NCI-H1694 (cell line): ENCODE measurements at places on chromosomes 7 and 10.

DNA sequence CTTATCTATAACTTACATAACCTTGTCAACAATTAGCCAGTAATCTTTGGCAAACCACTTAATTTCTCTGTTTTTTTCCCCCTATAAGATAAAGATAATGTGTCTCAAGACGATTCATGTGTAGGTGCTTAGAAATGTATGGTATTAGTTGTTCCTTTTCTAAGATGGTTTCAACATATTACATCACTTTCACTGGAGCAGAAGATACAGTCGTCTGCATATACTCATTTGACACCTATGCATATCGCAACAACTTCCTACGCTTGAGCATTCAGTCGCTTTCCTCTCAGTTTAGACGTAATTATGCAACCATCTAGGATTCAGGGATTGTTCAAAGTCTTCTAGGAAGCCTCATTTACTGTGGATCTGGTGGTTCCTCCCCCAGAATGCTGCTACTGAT, 396.7 kb downstream of the PHTF2 start:
- DNase-seq: no peak

DNA sequence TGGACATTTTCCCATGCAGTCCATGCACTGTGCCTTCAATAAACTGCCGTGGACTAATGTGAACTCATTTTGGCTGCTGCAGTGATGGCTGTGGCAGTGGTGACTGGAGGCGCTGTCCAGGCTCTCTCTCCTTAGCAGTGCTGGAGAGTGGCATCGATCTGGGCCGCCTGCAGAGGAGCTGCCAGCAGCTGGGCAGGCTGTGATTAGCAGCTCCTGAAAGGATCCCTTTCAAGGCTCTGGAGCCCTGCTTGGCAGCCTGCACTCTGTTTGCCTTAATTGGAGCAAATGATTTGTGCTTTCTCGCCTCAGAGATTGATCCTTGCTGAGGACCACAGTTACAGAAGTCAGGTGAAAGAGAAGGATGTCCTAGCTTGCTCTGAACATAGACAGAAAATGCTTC, 130.1 kb upstream of the VWC2 start:
- no peak for DNase-seq

DNA sequence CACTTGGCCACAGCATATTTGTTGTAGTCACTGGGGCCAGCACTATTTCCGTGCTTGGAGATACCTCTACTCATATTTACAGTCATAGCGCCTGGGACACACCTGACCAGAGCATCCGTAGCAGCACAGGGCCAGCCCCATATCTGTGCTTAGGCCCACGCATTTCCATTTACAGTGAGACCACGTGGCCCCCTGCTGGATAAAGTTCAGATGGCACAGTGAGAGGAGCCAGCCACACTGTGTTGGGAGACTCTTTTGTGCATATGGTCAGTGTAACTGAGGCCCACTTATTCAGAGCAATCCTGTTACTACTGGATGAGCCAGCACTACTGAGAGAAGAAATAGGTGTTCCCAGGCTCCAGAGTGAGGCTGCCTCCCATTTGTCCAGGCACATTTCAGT, 455.3 kb downstream of the REEP3 start:
- DNase-seq: no peak

GRCh38 chr7:118855290-118855689, 630.8 kb downstream of the ANKRD7 start:
- DNase-seq: no peak

DNA sequence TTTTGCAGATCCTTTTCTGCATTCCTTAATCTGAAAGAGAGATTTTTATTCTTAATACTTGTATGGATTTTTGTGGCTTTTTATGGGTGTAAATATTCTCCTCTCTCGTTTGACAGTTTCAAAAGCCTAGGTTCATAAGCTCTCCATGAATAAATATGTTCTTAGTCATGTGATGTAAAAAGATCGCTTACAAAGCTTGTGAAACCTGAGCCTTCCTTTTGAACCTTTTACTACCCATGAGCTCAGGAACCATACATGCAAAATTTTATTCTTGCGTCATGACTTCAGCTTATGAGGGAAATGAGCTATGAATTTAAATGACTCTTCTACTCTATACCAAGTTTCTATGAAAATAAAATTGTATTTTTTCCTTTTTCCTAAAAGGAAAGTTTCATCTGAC, 98.7 kb downstream of the POLL start:
- no peak for DNase-seq

DNA sequence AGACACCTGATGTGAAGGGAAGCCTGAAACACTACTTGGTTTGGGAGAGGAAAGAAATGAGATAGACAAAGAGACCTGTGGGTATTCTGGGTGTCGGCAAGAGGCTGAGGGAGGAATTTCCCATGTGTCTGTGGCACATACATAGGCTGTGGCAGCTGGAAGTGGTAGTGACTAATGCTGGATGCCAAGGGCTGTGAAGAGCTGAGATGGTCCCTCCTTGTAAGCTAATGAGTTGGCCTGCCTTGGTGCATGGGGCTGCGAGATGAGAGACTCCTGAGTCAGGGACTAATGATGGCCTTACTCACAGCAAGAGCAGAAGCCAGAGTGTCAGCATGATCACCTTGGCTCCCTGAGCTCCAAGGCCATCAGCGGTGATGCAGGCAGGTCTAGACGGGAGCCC, 119.0 kb upstream of the EEPD1 start:
- DNase-seq: no peak

DNA sequence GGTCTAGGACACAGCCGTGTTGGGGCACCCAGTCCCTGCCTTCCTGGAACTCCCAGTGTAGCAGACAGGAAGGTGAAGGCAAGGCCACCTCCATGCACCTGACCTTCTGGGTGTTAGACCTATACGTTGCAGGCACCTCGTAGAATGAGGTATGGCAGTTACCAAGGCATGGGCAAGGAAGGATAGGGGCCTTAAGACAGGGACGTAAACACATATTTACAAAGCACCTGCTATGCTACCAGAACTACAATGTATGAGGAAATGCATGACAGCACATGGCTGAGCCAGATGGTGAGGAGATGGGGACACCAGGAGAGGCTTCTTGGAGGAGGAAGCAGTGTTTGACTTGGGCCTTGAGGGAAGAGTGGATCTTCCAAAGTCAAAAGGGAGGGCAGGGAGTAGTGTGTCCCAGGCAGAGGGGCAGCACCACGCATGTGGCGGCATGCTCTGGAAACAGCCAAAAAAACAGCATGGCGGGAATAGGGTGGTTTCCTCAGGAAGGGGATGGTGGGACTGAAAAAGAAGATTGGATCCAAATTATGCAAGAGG, 231.2 kb downstream of the FANK1 start:
- no peak for DNase-seq

DNA sequence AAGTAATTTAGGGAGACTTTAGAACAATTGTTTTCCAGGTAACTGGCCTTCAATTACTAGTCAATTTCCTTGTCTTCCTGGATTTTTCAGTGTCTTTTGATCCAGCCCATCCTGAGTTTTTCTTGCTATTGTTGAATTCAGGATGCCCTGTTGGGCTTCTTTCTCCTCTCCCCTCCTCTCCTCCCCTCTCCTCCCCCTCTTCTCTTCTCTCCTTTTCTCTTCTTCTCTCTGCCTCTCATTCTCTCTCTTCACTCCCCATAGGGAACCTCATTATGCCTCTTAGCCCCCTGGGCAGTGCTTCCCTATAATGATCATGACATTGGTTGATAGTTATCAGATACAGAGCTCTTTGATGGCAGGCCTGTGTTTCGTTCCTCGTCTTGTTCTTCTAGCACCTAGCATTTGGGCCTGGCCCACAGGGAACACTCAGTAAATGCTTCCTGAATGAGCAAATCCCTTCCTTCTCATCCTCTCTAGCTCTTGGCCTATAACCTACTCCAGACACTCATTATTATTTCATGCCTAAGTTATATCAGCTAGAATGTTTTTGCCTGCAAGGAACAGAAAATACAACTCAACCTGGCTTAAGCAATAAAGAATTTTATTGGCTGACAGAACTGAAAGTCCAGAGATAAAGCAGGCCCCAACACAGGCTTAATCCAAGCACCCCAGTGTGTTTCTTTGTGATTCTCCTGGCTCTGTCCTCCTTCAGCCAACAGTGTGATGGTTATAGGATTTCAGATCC, 56.8 kb downstream of the CACNB2 start:
- no peak for DNase-seq

DNA sequence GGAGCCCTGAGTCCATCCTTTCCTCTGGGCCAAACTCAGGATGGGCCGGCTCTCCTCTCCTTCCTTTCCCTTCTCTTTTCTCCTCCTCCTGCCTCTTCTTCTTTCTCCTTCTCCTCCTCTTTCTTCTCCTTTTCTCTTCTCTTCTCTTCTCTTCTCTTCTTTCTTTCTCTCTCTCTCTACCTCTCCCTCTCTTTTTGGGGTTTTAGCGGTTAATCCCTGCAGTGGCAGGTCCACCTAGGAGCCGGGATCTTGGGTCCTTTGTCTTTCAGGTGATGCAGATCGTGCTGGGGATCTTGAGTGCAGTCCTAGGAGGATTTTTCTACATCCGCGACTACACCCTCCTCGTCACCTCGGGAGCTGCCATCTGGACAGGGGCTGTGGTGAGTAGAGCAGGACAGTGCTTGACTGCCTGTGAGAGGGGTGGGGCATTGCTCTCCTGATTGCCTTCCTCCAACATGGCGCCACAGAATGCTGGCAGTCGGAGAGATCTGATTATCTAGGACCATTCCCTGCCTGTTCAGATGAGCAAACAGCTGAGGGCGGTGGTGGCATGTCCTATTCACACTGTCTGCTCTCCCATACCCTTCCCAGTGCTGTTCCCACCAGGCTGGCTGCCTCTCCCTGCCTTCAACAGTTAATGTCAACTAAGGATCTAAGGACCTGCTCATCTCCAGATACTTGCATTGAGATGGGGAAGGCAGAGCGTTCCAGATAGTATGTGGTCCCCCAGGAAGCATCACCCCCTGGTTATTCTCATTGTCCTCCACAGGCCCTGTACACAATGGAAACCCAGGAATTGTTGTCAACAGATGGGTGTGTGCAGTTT, 1.6 kb downstream of the TMEM176A start:
- no peak for DNase-seq

GRCh38 chr10:131723297-131724168, 177.3 kb upstream of the PPP2R2D start:
- no peak for DNase-seq

DNA sequence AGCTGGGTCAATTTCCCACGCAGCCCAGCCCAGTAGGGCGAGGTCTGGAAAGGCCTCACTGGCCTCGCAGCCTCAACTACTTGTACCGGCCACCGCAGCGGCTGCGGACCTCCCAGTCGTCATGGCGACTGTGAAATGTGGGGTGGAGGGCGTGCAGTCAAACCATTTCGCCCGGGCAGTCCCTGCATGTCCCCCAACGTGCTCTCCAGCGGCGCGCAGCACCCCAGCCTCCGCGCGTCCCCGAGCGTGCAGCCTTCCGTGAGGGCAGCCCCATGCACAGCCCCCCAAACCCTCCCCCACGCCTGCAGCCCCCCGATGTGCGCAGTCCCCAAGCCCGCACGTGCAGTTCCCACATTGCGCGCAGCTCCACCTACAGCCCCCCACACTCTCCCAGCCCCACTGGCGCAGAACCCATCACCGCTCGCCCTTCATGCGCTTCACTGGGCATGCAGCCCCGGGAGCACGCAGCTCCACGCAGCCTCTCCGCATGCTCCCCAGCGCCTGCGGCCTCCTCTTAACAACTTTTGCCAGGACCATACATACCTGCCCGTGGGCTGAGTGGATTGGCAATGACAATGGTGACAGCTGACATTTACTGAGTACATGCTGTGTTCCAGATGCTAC, 34.5 kb upstream of the SFTPD start:
- DNase-seq: no peak

DNA sequence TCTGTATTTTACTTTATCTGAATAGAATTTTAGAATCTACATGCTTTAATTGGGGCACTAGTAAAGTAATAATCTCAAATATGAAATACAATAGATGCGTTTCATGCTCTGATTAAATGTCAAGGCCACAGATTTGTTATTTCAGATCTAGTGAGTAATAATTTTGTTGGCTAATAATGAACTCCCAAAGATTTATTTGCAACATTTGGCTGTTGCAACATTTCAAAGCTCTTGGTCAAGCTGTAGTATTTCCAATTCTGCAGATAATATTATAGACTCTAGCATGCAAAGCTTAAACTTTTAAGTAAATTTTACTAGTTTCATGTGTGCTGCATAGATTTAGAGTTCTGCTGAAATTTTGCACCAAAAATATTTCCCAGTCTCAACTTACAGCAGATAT, 16.7 kb downstream of the LRRN3 start:
- DNase-seq: no peak

GRCh38 chr7:106915407-106915806, 50.3 kb downstream of the PIK3CG start:
- DNase-seq: no peak

DNA sequence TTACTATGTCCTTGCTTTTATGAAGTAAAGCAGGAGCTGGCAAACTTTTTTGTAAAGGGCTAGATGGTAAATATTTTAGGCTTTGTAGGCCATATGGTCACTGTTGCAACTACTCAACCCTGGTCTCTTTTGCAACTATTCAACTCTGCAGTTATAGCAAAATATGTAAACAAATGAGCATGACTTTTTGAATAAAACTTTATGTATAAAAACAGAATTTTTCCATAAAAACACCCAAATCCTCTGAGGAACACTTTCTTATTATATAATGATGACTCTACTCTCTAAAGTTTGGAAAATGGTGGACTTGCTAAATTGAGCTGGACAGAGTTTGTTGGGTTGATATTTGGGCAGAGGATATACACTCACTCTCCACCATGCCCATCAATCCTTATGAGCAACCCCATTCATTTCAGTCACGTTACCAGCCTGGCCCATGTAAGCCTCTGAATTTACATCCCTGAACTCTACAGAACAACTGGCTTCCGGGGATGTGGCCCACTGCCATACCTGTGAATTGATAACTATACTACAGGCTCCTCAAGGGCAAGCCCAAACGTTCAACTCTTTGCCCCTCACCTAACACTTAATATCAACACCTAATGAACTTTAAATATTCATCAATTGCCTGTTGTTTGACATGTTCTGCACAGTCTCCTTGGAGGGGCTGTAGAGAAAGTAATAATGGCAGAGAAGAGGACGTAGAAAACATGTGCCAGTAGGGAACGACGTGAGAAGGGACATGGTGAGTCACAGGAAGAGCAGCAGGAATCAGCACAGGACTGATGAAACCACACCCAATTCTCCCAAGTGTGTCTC, 37.6 kb downstream of the SGMS1 start:
- DNase-seq: no peak

DNA sequence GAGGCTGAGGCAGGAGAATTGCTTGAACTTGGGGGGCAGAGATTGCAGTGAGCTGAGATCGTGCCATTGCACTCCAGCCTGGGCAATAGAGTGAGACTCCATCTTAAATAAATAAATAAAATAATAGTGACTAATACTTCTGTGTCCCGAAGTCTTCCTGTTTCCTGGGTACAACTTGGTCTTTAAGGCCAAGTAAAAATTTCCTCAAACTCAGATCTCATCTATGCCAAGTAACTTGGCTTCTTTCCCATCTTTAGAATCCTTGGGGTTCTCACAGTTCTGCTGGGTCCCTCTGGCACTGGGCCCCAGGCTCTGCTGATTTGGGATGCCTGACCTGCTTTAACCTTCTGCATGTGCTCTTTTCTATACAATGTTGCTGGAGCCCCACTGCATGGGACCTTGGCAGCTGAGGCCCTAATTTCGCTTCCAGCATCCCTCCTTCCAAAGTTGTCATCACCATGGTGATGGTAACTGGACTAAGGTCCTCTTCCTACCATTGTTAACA, 22.7 kb upstream of the AKR1B10 start:
- DNase-seq: no peak

- DNase-seq: no peak
Measured at GRCh38 chr7:118615-119391, 73.6 kb upstream of the FAM20C start.
